CD8-positive, alpha-beta memory T cell (primary cell): ENCODE measurements at places on chromosomes 6 and 20. TPM values are rescaled to one million over a fixed set of nuclear protein-coding genes. Genes with fewer than 3 reads are reported as not detected.

DNA sequence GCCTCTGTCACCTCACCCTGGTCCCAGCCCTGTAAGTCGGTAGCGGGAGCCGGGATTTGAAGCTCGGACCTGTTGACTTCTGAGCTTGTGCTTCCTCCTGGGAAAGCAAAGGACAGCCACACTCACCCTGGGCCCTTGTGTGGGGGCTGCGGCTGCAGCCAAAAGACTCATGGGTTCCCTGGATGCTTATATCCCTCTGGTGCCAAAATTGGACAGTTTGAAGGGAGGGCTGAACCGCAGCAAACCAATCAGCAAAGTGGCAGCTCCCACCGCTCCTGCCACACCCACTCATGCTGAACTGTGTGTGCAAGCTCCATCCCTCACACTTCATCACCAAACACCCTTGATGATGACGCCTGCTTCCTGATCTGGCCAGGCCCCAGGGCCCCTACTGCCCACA is 3.9 kb upstream of the CCN5 start:
- H3K27me3 ChIP-seq = no peaks in the 10 kb centered on the region
- no peak overlapping the region for H3K4me3 ChIP-seq
- H3K27ac ChIP-seq = no peak overlapping the region
- no peak for DNase-seq
- H3K36me3 ChIP-seq = no peaks in the 10 kb centered on the region

ZNF217 gene
- 24.0 TPM for polyA plus RNA-seq

GRCh38 chr6:150915131-150915879 is 49.8 kb downstream of the MTHFD1L start:
- no peak overlapping the region for H3K27ac ChIP-seq
- H3K4me1 ChIP-seq = no peaks in the 10 kb centered on the region
- H3K4me3 ChIP-seq = no peak overlapping the region
- DNase-seq = no peak
- no peaks in the 10 kb centered on the region for H3K27me3 ChIP-seq
- peaks cover 6% of the 10 kb centered on the region for H3K36me3 ChIP-seq

DNA sequence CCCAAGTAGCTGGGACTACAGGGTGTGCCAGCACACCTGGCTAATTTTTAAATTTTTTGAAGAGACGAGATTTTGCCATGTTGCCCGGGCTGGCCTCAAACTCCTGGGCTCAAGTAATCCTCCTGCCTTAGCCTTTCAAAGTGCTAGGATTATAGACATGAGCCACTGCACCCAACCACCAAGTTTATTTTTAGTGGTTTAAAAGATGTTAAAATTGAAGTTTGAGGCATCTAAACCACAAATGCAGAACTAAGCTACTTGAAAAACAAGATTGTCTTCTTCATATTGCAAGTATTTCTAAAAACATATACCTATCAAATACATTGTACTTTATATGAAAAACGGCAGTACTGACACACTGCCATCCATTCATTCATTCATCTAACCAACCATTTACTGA is 31.6 kb downstream of the WASF1 start:
- no peak for DNase-seq
- H3K27me3 ChIP-seq = no peaks in the 10 kb centered on the region
- no peak overlapping the region for H3K27ac ChIP-seq
- no peak overlapping the region for H3K4me3 ChIP-seq
- no peaks in the 10 kb centered on the region for H3K4me1 ChIP-seq

- peaks cover 6% of the 10 kb centered on the region for H3K4me1 ChIP-seq
- H3K27ac ChIP-seq = no peak overlapping the region
- no peak overlapping the region for H3K4me3 ChIP-seq
- DNase-seq = no peak
- H3K27me3 ChIP-seq = no peaks in the 10 kb centered on the region
Observed at GRCh38 chr20:49945701-49946477, 9.7 kb downstream of the RNF114 start.

- no peaks in the 10 kb centered on the region for H3K36me3 ChIP-seq
- H3K27ac ChIP-seq = peak overlapping the region; percentile 96
- H3K4me3 ChIP-seq = peak overlapping the region; percentile 95
- H3K4me1 ChIP-seq = peaks cover 48% of the 10 kb centered on the region
Observed at GRCh38 chr20:51541189-51542032, 1.1 kb downstream of the NFATC2 start.

- H3K4me1 ChIP-seq = no peaks in the 10 kb centered on the region
- no peak overlapping the region for H3K4me3 ChIP-seq
- no peaks in the 10 kb centered on the region for H3K27me3 ChIP-seq
- DNase-seq = no peak
- no peaks in the 10 kb centered on the region for H3K36me3 ChIP-seq
- H3K27ac ChIP-seq = no peak overlapping the region
Observed at GRCh38 chr6:105880030-105880492, 206.1 kb upstream of the PRDM1 start.

DNA sequence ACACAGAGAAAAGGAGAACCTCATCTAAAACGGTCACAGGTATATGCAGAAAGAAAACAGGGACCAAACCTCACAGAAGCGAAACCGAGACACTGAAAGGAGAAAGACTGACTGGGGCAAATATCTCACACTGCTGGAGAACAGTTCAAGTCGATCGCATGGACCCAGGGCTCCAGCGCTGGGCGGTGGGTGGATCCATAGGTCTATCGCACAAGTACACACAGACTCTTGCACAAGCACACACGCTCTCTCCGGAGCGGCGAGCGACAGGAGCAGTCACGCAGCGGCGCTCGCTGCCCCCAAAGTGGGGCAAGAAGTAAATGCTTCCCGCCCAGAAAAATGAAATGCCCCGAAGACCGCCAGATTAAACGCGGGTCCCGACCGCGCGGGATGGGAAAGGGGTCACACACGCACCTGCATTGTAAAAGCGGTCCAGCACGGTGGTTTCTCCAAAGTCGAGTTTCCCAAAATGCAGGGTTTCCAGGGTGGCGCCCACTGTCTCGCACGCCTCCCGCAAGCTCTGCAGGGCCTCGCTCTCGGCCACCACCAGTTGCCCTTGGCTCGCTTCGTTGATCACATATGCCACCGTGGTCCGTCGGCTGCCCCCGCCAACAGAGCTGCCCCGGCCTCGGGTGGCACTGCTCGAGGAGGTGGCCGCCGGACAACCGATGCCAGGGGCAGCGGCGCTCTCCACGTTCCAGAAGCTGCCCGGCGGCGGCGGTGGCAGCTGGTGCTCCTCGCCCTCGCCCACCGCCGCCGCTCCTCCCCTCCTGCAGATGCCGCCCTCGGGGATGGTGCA is 782 bp downstream of the MAP3K5 start:
- peak; percentile 64 for DNase-seq
- peaks cover 50% of the 10 kb centered on the region for H3K4me1 ChIP-seq
- no peaks in the 10 kb centered on the region for H3K36me3 ChIP-seq
- peak overlapping the region; percentile 71 for H3K4me3 ChIP-seq
